ENCODE measurements at places on chromosomes 2 and 18. TPM values are rescaled to one million over a fixed set of nuclear protein-coding genes. Genes with fewer than 3 reads are reported as not detected.

DNA sequence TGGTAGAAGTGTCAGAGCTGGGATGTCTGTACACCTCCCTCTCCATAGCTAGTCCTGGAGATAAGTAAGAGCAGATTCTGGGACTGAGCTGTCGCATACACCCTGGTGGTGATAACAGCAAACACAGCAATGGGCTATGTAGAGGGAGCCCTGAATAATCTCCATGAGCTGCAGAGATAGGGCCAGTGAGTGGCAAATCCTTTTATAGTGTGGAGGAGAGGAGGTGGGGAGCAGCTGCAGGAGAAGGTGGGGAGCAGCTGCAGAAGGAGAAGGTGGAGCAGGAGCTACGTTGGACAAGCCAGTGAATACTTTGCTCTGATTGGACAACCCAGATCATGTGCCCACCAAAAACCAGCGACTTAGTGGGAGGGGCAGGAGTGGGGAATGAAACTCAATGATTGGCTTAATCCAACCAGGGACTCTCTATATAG is 85.5 kb downstream of the TMEM247 start:
- H3K27me3 ChIP-seq, result no peaks in the 10 kb centered on the region
- peaks cover 10% of the 10 kb centered on the region for H3K4me1 ChIP-seq
- no peak overlapping the region for H3K4me3 ChIP-seq
- H3K27ac ChIP-seq, result no peak overlapping the region

DNA sequence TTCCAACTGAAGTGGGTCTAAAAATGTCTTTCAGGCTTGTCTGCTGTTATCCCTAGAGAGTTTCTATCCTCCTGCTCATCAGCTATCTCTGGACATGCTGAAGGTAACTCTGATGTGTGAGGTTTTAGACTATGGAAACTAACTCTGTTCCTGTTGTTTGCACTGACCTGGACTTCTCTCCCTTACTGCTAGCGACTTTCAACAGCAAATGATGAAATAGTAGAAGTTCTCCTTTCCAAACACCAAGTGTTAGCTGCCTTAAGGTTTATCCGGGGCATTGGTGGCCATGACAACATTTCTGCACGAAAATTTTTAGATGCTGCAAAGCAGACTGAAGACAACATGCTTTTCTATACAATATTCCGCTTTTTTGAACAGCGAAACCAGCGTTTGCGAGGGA is 26.9 kb downstream of the RMC1 start:
- peaks cover 71% of the 10 kb centered on the region for H3K36me3 ChIP-seq
- H3K4me3 ChIP-seq, result no peak overlapping the region
- no peak for DNase-seq
- peaks cover 4% of the 10 kb centered on the region for H3K4me1 ChIP-seq
- no peak overlapping the region for H3K27ac ChIP-seq

- peaks cover 14% of the 10 kb centered on the region for H3K4me1 ChIP-seq
- DNase-seq, result no peak
- H3K36me3 ChIP-seq, result no peaks in the 10 kb centered on the region
- H3K4me3 ChIP-seq, result no peak overlapping the region
- no peak overlapping the region for H3K27ac ChIP-seq
Observed at GRCh38 chr2:238489431-238489830, 62.7 kb downstream of the ASB1 start.

DNA sequence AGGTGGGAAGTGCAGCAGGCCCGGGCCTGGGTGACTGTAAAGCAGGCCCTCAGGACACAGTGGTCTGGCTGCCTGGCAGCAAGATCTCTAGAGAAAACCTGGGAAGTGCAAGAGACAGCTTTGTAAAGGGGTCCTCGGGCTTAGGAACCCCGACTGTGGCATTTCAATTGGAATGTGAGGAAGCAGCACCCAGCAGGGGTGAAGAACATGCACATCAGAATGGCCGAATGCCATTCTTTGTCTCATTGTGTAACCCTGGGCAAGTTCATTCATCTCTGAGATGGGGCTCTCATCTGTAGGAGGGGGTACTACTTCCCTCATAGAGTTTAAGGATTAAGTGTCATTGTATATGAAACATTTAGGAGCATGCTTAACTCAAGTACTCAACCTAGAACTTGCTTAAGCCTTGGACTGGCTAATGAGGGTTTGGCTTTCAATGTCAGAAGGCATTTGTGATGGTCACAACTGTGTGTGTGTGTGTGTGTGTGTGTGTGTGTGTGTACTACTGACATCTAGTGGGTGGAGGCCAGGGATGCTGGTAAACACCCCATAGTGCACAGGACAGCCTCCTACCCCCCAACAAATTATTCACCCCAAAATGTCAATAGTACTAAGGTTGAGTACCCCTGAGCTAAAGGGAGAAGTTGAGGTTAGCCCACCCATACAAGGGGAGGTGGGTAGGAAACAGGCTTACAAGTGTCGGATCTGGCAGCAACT is 29.3 kb downstream of the MEX3C start:
- peaks cover 10% of the 10 kb centered on the region for H3K36me3 ChIP-seq
- peak overlapping the region; percentile 97 for H3K27ac ChIP-seq
- no peaks in the 10 kb centered on the region for H3K27me3 ChIP-seq
- H3K4me1 ChIP-seq, result peaks cover 56% of the 10 kb centered on the region
- no peak for DNase-seq

DNA sequence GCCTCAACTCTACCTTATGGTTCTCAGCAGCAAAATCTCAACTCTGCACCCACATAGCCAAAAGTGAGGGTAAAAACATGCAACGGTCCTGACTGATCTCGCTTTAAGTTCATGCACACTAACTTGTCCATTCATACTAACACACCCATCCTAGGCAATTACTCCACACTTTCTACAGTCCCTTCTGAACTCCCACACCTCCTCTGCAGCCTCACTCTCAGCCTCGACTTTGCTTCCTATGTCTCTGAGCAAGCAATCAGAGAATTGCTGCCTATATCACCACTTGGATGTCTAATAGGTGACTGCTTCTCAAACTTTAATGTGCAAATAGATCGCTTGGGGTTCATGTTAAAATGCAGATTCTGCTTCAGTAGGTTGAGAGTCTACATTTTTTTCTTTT is 7.8 kb upstream of the TMBIM1 start:
- H3K36me3 ChIP-seq, result no peaks in the 10 kb centered on the region
- no peak for DNase-seq
- H3K4me3 ChIP-seq, result no peak overlapping the region
- no peak overlapping the region for H3K27ac ChIP-seq

GRCh38 chr2:201174687-201175086 is 8.3 kb upstream of the CASP10 start:
- no peak for DNase-seq
- H3K27me3 ChIP-seq, result no peaks in the 10 kb centered on the region
- H3K4me1 ChIP-seq, result peaks cover 13% of the 10 kb centered on the region
- H3K27ac ChIP-seq, result no peak overlapping the region
- H3K36me3 ChIP-seq, result peaks cover 2% of the 10 kb centered on the region
- H3K4me3 ChIP-seq, result no peak overlapping the region

Gene ADAM23
- 0.05 TPM for total RNA-seq

Gene CWC22
- total RNA-seq, result 30.0 TPM

Gene HSBP1L1
- 6.8 TPM for total RNA-seq

Gene KCNS3
- not detected for total RNA-seq

Gene EVX2
- total RNA-seq, result not detected

Gene KLHL14
- total RNA-seq, result not detected

Gene CIB4
- not detected for total RNA-seq

Gene TEX44
- total RNA-seq, result not detected
